ENCODE measurements at places on chromosomes 7 and 10. TPM values are rescaled to one million over a fixed set of nuclear protein-coding genes. Genes with fewer than 3 reads are reported as not detected.

GRCh38 chr7:146681487-146681886 is 564.9 kb downstream of the CNTNAP2 start:
- no peak for DNase-seq
- no peak overlapping the region for H3K4me3 ChIP-seq
- H3K27ac ChIP-seq, result no peak overlapping the region
- no peaks in the 10 kb centered on the region for H3K27me3 ChIP-seq

The TBX20 gene
- not detected for total RNA-seq

DNA sequence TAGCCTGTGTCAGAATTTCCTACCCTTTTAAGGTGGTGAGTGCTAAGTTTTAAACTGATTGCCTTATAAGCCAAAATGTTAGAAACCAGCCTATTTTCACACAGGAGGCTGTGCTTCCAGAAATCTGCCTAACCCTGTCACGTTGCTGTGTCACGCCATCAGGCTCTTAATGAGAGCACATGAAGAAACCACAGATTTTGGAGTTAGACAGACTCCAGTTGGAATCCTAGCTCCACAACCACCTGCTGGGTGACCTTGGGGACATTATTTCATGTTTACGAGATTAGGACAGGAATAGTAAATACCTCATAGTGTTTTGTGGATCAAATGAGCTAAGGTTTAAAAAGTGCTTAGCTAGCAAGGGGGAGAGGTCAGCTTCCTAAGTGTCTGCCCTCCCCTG is 321.8 kb downstream of the DPP6 start:
- no peaks in the 10 kb centered on the region for H3K4me1 ChIP-seq
- no peaks in the 10 kb centered on the region for H3K27me3 ChIP-seq
- no peak for DNase-seq

GRCh38 chr7:24963218-24963617 is 16.8 kb downstream of the OSBPL3 start:
- DNase-seq, result no peak
- no peak overlapping the region for H3K4me3 ChIP-seq
- H3K27me3 ChIP-seq, result no peaks in the 10 kb centered on the region
- H3K36me3 ChIP-seq, result no peaks in the 10 kb centered on the region
- H3K4me1 ChIP-seq, result peaks cover 29% of the 10 kb centered on the region

DNA sequence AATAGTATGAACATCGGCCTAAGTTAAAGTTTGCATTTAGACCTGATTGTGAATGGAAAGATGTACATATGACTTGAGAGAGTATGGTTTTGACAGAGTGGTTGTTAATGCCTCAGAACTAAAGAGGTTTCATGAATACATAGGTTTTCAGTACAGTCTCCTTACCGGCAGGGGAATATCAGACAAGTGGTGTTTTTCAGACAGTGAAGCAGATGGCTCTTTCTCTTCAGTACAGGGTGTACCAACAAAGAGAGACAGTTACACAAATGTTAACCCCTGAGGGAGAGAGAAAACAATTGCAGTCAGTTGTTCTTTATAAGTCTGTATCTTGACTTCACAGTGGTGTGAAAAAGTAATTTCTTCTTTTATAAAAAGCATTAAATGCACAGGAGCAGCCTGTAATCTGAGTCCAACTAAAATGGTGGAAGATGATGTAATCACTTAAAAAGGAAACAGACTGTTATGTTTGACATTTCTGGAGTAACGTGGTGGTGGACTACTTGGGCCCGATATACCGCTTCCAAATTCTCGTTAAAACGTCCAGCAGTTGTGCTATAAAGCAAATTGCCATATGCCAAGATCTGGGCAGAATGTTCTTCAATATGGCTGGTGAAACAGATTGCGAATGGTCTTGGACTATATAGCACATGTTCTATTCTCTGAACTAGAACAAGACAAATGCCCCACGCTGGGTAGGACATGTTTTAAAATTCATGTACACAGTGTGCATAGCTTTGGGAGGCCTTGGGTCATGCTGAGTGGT is 69.2 kb downstream of the SDK1 start:
- DNase-seq, result no peak
- H3K4me3 ChIP-seq, result no peak overlapping the region
- no peak overlapping the region for H3K27ac ChIP-seq
- no peaks in the 10 kb centered on the region for H3K36me3 ChIP-seq
- H3K4me1 ChIP-seq, result no peaks in the 10 kb centered on the region
- no peaks in the 10 kb centered on the region for H3K27me3 ChIP-seq
